GM12892 (cell line): ENCODE measurements at places on chromosomes 5 and 9.

DNA sequence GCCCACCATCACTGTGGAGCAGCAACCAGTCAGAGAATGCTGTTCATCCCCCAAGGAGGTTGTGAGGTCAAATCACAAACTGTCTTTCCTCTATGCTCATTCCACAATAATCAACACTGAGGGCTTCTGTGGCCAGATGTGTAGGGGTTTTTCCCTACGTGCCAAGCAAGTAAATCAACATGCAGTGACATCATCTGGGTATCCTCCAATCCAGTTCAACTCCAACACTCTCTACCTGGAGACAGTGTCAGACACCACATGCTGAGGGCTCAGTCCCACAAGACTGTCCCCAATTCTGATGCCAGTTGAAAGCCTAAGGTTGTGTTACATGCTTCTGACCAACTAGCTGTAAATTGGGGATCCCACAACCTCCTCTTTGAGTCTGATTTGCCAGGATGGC lies 57.3 kb upstream of the DMRT1 start:
- DNase-seq: no peak

DNA sequence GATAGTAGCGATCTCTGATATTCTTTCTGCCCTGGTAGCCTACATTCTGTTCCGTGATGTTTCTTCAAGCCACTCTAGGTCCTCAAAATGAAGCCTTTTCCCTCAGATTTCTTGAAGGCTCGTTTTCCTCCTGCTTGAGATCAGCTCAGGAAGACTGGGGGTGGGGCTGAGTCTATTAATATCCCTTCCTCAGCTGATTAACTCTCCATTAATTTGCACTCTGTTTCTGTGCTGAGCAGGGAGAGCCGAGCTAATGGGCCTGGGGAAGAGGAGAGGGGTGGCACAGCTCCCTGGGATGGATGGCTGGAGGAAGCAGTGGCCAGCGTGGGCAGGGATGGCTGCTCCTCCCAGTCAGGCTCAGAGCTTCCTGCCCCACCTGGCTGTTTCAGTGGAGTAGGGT lies 93.3 kb downstream of the PPARGC1B start:
- no peak for DNase-seq

- DNase-seq: no peak
Observed at GRCh38 chr5:161432798-161433197, 113.7 kb downstream of the GABRB2 start.

DNA sequence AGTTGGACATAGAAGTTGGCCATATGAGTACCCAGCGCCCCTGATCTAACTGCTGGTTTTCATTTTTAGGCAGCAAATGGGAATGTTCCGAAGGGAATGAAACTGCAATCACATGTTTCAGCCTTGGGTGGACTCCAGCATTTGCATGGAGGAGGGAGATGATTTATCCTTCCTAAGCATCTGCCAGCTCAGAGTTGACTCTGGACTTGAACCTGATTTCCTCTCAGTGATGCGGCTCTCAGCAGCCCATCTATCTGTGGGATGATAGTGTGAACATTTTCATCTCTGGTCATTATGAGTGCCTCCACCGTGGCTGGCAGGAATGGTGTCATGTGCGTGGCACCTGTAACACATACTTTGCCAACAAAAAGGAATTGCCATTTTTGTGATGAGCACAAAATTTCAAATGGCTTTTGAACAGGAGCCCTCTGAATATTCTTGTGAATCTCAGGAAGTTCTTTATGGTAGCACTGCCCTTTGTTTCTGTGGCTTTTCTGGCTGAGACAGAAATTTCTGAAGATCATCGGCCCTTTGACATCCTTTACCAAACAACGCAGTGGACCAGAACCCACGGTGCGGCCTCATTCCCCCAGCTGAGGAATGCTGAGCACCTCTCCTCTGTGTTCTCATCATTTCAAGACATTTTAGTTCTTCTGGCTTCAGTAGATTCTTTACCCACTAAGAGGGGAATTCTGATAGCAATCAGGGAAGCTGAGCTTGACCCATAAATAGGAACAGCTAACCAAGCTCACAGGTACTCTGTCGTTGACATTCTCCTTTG lies 28.5 kb downstream of the FUBP3 start:
- no peak for DNase-seq

DNA sequence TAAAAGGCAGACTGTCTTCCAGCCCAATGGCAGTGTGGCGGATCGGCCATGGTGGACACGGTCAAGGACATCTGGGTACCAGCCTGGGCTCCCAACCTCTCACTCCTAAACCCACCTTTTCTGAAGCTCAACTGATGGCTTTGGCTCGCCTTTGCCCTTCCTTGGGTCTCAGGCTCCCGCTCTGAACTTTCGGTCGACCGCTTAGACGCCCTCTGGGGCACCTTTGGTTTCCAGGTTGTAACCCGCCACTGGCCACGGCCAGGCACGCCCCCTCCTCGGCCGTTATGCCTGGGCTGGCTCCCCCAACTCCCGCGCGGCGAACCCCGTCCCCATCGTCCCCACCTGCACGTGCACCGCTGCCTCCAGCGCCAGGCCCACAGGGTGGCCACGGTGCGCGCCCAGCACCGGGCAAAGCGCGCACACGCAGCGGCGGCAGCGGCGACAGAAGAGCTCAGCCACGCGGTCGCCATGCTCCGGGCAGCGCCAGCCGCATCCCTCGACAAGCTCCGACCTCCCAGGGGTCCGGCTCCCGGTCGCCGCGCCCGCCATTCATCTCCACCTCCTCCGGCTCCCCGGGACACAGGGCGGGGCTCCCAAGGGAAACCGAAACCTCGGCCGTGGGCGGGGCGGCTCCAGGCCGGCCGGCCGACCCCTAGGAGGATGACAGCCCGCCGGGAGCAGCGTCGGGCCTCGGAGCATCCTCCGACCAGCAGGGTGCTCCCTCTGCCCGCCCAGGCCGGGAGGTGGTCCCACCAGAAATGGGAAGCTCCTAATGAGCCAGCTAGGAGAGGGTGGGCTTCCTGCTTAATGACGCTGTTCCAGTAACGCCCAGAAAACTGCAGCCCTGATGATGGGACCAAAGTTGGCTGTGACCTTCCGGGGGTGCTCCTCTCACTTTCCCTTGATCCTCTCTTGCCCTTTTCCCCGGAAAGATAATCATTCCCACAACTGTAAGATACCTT lies at the start of gene TRIM14:
Gene TRIM14 (minus strand): TSS at position 583 of the 962 bp plus-strand sequence. CDS start 34 bp downstream, at position 549.
- peak; percentile 75 for DNase-seq

GRCh38 chr5:133729800-133730199 lies 117.5 kb upstream of the FSTL4 start:
- no peak for DNase-seq

DNA sequence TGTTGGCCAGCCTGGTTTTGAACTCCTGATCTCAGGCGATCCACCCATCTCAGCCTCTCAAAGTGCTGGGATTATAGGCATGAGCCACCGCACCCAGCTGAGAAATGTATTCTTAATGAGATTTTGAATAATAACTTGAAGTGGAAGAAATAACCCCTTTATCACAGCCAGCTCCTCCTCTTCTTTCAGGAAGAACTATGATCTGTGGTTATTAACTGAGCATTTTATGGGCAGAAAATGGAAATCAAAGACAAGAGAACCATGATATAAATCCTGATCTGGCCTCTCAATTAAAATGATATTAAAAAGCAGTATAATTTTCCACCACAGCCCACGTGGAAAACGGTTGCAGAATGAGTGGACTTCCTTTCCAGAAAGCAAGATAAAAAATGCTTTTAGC lies 206.6 kb downstream of the PRELID2 start:
- no peak for DNase-seq

DNA sequence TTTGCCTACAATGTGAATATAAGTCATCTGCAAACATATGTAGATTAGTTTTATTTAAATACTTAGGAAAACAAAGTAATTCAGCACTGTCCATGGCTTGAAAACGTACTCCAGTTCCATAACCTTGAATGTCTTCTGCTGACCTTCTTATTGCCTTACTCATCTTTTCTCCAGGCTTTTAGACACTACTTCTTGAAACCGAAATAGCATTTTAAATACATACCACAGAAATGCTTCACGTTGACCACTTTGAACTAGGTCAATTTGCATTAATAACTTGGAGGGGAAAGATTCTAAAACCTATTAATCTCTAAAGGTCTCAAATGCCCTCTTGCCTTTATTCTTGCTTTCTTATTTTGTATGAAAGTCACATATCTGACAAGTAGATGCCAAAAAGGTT lies 995.4 kb upstream of the ACO1 start:
- no peak for DNase-seq

DNA sequence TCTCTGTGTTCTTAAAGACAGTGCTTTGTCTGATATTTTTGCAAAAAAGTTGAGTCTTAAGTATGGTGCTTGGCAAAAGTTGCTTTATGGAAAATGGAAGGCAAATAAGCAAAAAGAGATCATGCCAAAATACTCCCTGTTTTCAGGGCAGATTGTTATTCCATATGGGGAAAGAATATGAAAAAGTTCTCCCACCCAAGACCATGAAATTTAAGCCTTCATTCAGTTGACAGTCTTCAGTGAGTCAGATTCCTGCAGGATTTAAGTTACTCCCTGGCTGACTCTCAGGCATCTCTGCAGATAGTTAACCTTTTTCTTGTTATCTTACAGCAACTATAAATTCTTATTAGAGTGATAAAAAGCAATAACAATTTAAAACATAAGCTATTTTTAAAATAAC lies 601.6 kb downstream of the PDE4D start:
- DNase-seq: no peak

- no peak for DNase-seq
Observed at GRCh38 chr5:131619102-131619501, 15.9 kb downstream of the RAPGEF6 start.

GRCh38 chr9:28563291-28563934 lies 990.1 kb upstream of the C9orf72 start:
- DNase-seq: no peak

- no peak for DNase-seq
Observed at GRCh38 chr9:17793713-17794622, 215.1 kb downstream of the SH3GL2 start.

- DNase-seq: no peak
Observed at GRCh38 chr5:61632064-61632463, 300.0 kb downstream of the ZSWIM6 start.

DNA sequence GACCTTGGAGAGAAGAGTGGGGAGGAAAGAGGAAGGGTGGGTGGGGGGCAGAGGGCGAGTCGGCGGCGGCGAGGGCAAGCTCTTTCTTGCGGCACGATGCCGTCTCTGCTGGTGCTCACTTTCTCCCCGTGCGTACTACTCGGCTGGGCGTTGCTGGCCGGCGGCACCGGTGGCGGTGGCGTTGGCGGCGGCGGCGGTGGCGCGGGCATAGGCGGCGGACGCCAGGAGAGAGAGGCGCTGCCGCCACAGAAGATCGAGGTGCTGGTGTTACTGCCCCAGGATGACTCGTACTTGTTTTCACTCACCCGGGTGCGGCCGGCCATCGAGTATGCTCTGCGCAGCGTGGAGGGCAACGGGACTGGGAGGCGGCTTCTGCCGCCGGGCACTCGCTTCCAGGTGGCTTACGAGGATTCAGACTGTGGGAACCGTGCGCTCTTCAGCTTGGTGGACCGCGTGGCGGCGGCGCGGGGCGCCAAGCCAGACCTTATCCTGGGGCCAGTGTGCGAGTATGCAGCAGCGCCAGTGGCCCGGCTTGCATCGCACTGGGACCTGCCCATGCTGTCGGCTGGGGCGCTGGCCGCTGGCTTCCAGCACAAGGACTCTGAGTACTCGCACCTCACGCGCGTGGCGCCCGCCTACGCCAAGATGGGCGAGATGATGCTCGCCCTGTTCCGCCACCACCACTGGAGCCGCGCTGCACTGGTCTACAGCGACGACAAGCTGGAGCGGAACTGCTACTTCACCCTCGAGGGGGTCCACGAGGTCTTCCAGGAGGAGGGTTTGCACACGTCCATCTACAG lies 760 bp downstream of the NPR3 start:
- DNase-seq: no peak
